ENCODE measurements at places on chromosomes 3 and 15.
A peak's percentile ranks its signal among the peaks of the same experiment; 100 is the strongest.

GRCh38 chr3:167872941-167873340 lies 137.4 kb downstream of the SERPINI1 start:
- no peak for DNase-seq

GRCh38 chr3:41163421-41163820 lies 35.9 kb upstream of the CTNNB1 start:
- DNase-seq = no peak

- no peak for DNase-seq
Observed at GRCh38 chr3:63228087-63228486, 50.0 kb upstream of the SYNPR start.

DNA sequence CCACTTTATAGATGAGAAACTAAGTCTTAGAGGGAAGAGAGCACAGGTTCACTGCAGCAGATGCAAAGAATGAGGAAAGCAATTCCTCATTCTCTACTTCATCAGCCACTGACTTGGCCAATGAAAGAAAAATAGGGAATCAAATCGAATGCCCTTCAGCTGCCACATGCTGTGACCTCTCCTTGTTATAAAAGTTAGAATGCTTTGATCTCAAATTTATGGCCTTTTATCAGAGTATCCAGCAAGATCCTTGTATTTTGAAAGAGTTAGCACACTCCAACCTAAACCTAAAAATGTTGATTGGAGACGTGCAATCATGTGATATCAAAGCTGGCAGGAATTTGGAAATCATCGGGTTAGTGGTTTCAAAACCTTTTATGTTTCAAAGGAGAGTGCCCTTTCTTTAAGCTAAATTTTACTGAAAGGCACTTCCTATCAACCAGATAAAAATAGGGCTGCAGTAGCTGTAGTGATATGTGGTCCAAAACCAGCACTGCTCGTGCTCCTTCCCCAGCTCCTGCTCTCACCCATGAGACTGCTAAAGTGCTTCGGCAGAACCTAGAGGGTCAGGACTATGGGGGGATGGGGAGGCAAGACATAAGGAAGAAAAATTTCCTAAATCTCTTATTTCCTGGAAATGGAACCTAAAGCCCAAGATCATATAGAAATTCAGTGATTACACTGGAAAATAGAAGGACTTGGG lies 617.0 kb downstream of the PYDC2 start:
- no peak for DNase-seq

- DNase-seq = no peak
Observed at GRCh38 chr3:65276551-65276950, 588.8 kb upstream of the ADAMTS9 start.

GRCh38 chr3:22947851-22948250 lies 255.3 kb upstream of the UBE2E2 start:
- no peak for DNase-seq

- no peak for DNase-seq
Observed at GRCh38 chr3:131553495-131554247, 50.9 kb upstream of the MRPL3 start.

DNA sequence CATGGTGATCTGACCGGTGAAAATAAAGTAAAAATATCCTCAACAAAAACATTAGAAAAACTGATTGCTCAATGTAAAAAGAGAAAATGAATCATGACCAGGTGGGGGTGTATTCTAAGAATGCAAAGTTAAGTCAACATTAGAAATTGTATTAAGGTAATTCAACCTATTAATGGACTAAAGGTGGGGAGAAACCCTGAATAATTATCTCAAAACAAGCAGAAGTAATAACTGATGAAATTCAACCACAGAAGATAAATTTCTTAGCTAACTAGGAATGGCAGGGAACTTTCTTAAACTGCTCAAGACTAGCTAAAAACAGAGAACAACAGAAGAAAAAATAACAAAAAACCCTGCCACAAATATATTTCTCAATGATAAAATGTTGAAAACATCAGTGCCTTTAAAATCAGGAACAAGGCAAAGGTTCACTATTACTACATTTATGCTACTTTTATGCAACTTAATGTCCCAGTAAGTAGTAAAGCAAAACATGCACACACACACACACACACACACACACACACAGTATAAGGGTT lies 204.4 kb upstream of the THBS1 start:
- DNase-seq = no peak

DNA sequence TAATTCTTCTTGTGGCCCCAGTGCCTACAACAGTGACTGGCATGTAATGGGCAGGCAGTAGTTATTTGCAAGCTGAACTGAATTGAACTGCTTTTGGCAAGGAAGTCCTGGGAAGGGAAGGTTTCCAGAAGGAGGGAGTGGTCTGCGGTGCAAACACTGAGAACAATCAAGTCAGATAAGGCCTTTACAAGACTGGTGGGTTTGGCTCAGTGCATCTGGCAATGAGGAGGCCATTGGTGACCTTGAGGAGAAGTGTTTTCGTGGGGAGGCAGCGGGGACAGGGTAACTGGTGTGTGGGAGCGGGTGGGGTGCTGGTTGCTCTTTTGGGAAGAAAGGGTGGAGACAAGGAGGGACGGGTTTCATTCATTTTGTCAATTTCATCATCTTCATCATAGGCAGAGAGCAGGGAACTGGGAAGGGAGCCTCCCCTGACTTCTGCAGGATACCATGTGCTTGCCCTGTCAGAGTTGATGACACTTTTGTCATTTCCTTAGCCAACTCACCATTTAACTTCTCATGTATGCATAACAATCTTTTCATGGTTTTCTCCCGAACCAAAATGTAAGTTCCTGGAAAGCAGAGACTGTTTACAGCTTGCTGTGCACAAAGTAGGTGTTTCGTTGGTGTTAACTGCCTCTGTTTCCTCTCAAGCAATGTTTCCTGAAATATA lies 8.4 kb upstream of the EHD4 start:
- no peak for DNase-seq

DNA sequence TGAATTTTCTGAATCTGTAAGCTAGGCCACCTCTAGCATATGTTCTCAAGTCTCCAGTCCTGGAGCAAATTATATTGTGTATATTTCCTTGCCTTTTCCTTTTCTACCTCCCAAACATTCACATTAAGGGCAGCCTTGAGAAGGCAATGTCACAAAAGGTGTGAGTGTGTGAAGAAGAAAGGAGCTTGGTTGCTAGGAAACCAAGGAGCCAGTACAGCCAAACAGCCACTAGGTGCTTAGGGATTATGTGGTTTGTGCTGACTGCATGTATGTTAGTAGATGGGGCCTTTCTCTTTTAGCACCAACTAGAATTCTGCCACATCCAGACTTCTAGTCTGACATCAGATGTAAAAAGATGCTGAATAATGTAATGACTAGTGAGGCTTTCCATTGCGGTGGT lies 118.8 kb upstream of the DAZL start:
- DNase-seq = no peak

DNA sequence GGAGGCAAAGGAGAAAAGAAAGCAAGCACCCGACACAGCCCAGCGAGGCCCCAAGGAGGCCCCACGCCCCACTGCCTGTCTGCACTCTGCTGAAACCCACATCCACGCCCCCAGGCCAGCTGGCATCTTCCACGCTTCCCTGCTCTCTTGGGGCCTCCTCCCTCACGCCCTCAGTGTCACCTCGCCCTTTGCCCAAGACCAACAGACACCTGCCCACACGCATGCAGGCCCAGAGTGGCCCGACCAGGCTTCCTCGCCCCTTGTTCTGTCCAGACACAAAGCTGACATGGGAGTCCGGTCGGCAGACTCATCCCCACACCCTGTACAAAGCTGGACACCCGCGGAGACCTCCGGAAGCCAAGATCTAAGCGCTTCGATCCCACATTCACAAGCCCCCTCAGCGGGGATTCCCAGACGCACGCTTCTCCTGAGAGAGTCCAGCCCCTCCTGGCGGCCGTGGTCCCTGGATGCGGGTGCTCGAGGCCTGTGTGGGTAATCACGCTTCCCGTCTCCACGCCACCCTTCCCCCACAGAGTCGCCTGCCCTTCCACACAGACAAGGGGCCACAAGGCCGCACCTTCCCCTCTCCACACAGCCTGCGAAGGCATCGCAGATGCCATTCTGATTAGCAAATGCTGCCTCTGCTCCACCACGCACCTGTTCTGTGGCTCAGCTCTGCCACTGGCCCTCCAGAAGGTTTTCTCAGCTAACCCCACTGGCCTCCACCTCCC lies 176.6 kb downstream of the XXYLT1 start:
- no peak for DNase-seq

GRCh38 chr3:65356331-65357248 lies 668.8 kb upstream of the ADAMTS9 start:
- no peak for DNase-seq

GRCh38 chr15:43229977-43230376 lies 9.2 kb upstream of the EPB42 start:
- DNase-seq = peak; percentile 40

DNA sequence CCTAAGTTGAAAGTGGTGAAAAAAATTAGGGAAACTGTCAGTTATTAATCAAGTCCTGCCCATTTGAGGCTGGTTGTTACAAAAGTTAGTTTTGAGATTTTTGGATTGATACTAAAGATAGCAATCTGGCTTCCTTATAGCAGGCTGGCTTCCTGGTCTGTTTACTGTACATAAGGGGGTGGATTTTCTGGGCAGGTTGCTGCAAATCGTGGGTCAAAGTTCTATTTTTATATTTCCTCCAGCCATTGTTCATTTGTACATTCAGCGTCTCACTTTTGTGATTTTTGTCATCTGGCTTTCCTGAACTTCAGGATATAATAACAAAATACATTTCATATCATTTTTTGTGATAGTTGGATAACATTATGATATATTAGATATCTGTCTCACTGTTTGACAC lies 49.5 kb downstream of the CLDN1 start:
- DNase-seq = no peak

DNA sequence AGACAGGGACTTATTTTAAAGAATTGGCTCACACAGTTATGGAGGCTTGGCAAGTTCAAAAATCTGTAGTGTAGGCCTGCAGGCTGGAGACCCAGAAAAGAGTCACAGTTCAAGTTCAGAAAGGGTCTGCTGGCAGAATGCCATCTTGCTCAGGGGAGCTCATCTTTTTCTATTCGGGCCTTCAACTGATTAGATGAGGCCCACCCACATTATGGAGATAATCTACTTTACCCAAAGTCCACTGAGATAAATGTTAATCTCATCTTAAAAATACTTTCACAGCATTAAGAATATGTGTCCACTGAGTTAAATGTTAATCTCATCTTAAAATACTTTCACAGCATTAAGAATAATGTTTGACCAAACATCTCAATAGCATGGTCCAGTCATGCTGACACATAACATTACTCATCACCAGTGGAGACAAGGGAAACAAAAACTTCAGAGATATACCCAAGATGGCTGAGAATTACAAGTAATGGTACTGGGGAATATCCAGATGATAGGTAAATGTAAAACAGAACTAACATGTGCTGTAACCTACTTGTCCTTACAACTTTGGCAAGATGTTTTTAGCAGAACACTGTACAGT lies 74.3 kb upstream of the STAC start:
- no peak for DNase-seq

- no peak for DNase-seq
Observed at GRCh38 chr3:9938966-9939365, 5.3 kb downstream of the CRELD1 start.

DNA sequence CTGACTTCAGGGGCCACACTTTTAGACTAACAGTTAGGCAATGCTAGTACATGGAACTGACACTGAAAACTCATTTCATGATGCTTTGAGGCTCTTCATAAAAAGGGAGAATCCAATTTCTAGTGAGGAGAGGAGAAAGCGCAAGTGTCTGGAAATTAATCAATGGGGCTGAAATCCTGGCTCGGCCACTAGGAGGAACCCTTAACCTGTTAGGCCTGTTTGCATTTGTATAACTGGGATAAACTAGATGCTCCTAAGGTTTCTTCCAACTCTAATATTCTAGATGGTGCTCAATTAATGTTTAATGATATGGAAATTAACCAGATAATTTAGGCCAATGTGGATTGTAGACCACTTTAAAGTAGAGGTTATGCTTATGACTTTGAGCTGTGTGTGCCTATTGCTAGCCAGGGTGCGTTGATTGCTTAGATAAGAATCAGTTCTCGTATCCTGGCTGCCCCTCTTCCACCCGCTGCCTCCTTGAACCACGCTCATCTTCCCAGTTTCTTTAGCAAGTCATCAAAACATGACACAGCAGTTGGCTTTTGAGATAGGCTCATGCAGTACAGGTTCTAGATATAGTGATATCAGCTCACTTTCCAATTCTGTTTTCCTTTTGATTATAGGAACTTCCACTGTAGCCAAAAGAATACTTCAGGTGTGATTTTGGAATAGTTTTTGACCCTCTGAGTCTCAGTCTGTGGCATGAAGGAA lies 16.8 kb upstream of the CRBN start:
- DNase-seq = peak; percentile 17

DNA sequence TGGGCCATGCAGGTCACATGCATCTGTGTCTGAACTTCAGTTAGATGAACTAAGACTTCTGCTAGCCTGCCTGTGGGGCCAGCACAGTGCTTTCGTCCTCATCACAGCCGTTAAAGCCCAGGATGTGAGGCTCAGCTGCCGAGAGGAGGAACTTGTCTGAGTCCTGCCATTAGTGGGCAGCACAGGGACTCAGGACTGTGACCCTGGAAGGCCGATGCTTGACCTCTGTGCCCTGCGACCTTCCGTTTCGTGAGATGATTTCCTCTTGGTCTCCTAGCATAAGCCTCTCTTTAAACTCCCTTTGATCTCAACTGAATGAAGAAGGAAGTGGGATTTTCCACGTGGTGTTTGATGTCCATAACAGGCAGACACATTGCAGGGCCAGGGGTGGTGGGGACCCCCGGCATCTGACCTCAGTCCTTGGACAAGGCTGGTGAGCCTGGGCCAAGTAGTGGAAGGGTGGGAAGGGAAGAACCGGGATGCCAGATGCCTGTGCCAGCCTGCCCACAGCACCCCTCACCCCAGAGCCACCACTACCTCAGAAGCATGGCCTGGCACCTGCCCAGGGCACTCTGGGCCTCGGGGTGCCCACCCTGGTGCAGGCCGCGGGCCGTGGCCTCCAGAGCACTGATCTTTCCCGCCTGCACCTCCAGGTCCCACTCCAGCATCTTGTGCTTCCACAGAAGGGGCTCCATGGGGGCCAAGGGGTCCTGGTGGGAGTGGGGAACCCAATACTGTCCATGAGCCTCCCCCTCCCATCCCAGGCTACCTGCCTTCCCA lies 21.6 kb downstream of the PLA2G4B start:
- DNase-seq = no peak
